ENCODE measurements at places on chromosomes 3 and 15.

DNA sequence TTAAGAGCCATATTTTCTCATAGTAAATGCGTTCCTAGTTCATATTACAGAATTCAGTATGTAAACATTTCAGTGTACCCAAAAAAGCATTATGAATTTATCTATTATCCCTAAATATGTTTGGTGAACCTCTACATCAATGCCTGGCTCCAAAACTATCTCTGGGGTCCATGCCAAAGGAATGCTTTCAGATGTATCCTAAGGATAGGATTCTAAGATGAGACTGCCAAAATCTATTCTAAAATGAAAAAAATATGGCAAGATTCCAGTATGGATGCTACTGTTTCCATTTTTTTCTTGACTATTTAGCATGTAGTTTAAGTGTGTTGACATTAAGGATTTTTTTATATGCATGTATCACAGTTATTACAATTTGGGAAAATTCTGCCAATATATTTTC is 18.8 kb downstream of the EIF5A2 start:
- no peak for DNase-seq

DNA sequence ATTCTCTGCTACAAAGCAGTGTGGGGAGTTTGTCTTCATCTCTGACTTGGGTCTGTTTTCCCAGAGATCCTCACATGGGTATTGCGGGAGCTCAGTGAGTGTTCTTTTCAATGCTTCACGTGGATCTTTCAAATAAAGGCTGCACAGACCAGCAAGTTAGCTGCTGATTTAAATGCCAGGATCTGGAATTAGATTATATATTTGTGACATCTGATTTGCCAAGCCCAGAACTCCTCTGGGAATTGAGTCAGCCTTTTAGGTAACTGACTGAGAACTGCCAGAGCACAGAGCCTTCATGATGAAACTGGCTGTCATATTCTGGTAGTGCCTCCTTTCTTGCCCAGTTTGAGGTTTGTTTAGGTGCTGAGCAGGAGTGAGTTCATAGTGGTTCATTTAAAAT is 14.7 kb downstream of the EDEM1 start:
- DNase-seq: no peak

- no peak for DNase-seq
Observed at GRCh38 chr3:197545571-197545970, 10.2 kb downstream of the BDH1 start.

- no peak for DNase-seq
Observed at GRCh38 chr3:11198070-11198469, 43.8 kb downstream of the HRH1 start.

- DNase-seq: peak; percentile 87
Observed at GRCh38 chr3:146154995-146155394, 6.0 kb downstream of the PLOD2 start.

Measured in OCI-M1 (cell line).